ENCODE measurements at places on chromosomes 6 and 20. TPM values are rescaled to one million over a fixed set of nuclear protein-coding genes. Genes with fewer than 3 reads are reported as not detected.

Gene TCF19
- total RNA-seq: 80.7 TPM

Gene LGSN
- 0.15 TPM for total RNA-seq

GRCh38 chr6:43945768-43946080 lies 175.7 kb downstream of the VEGFA start:
- H3K36me3 ChIP-seq: no peaks in the 10 kb centered on the region
- DNase-seq: no peak
- peaks cover 4% of the 10 kb centered on the region for H3K27me3 ChIP-seq

DNA sequence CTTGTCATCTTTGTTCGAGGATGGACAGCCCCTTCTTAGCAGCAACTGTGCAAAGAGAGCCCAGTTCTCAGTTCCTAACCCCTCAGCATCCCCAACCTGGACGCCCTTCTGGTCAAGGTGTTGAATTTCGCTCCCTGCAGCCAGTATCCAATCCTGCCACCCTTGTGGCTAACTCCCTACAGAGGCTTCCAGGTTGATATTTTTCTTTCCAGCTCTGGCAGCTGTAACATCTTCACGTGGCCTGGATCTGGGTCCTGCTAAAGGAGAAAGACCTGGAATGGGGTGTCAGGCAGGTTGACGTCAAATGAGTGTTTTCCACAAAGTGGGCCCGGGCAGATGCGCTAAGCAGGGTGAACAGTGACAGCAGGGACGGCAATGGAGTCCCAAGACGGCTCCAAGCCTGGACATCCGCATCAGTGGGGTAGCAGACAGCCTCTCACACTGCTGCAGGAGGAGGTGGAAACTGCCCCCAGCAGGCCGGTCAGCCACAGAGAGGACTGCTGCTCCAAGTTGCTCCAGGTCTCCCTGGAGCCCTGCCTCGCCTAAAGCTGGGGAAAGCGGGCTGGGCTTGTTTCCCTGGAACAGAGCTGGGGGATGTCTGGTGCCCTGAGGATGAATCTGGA lies 1.0 kb upstream of the YTHDF1 start:
- peaks cover 38% of the 10 kb centered on the region for H3K4me1 ChIP-seq
- DNase-seq: no peak
- H3K27me3 ChIP-seq: peaks cover 5% of the 10 kb centered on the region
- H3K36me3 ChIP-seq: peaks cover 31% of the 10 kb centered on the region

DNA sequence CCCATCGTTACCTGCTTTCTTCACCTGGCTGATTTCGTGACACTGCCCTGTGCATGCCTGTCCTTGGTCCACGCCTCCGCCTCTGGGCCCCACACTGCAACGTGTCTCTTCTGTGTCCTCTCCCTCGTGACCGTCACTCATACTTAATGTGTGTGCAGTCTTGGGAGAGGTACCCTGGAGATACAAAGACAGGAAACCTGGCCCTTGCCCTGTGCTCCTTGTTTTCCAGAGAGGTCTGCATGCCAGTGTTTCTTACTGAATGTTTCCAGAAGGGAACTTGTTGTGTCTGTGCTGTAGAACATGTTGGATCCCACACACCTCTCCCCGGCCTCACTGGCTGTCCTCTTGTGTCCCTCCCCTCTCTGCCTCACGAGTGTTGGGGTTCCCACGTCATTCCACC lies 45.8 kb downstream of the SNX9 start:
- H3K27me3 ChIP-seq: no peaks in the 10 kb centered on the region
- no peak overlapping the region for H3K27ac ChIP-seq
- peaks cover 14% of the 10 kb centered on the region for H3K4me1 ChIP-seq
- H3K4me3 ChIP-seq: no peak overlapping the region
- H3K36me3 ChIP-seq: peaks cover 12% of the 10 kb centered on the region

DNA sequence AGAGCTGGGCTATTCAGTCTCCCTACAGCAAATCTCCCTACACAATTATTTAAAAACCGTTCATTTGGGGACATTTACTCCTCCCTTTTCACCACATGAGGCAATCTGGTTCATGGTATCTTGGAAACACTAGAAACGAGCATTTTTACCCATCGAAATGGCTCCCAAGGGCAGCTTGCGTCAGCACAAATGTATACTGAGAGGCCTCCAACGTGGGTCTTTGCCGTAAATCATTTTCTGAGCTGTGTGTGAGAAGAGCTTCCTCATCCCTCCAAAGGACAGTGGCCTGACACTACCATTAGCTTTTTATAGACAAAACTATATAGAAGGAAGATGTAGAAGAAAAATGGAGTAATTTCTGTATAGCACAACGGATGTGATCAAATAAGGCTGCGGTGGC lies 30.0 kb upstream of the PXDC1 start:
- H3K4me1 ChIP-seq: peaks cover 11% of the 10 kb centered on the region
- no peaks in the 10 kb centered on the region for H3K27me3 ChIP-seq
- no peak for DNase-seq
- H3K4me3 ChIP-seq: no peak overlapping the region
- no peaks in the 10 kb centered on the region for H3K36me3 ChIP-seq
- H3K27ac ChIP-seq: no peak overlapping the region

DNA sequence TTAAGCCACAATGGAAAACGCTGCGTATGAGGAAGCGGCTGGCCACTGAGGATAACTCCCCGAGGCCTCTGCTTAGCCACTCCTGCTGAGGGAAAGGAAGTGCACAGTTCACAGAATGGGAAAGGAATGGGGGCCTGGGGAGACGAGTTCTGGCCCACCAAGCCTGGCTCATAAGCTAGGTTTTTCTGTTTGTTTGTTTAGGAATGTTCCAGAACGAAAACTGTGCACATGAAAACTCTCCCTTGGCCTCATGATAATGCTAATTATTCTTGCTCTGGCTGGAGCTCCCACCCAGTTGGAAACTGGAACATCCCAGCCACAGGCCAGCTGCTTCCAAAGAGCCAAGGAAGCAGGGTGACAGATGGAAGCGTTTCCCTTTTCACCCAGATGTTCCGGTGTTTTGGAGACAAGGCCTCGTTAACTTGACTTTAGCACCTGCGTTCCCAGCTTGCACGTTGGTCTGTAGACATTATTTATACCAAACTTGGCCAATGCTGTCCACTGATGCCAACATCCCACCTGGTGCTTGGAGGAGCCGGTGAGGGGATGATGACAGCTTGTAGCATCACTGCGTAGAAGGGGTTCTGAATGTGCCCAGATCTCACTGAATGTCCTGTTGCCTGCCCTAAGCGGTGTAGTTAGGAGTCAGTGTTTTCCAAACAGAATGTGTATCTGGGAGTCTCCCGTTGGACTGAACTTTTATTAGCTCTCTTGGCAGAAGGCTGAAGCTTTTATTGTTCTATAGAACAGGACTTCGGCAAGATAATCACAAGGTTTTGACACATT lies 34.5 kb downstream of the APCDD1L start:
- no peak overlapping the region for H3K4me3 ChIP-seq
- H3K36me3 ChIP-seq: peaks cover under 1% of the 10 kb centered on the region
- H3K4me1 ChIP-seq: no peaks in the 10 kb centered on the region
- peaks cover 14% of the 10 kb centered on the region for H3K27me3 ChIP-seq
- no peak overlapping the region for H3K27ac ChIP-seq

GRCh38 chr6:150124235-150124634 lies 18.6 kb upstream of the PPP1R14C start:
- DNase-seq: no peak
- H3K4me1 ChIP-seq: peaks cover 2% of the 10 kb centered on the region
- no peak overlapping the region for H3K4me3 ChIP-seq
- H3K36me3 ChIP-seq: no peaks in the 10 kb centered on the region
- no peak overlapping the region for H3K27ac ChIP-seq

GRCh38 chr6:155399062-155399744 lies 56.4 kb downstream of the NOX3 start:
- no peak overlapping the region for H3K4me3 ChIP-seq
- no peak for DNase-seq
- no peak overlapping the region for H3K27ac ChIP-seq
- H3K27me3 ChIP-seq: no peaks in the 10 kb centered on the region

- H3K36me3 ChIP-seq: no peaks in the 10 kb centered on the region
- H3K4me1 ChIP-seq: no peaks in the 10 kb centered on the region
- H3K27me3 ChIP-seq: no peaks in the 10 kb centered on the region
- no peak for DNase-seq
- no peak overlapping the region for H3K4me3 ChIP-seq
Measured at GRCh38 chr20:12315652-12316051, 398.0 kb downstream of the BTBD3 start.

- no peak for DNase-seq
- no peaks in the 10 kb centered on the region for H3K4me1 ChIP-seq
- H3K27me3 ChIP-seq: peaks cover 20% of the 10 kb centered on the region
- H3K4me3 ChIP-seq: no peak overlapping the region
- H3K27ac ChIP-seq: no peak overlapping the region
Measured at GRCh38 chr20:46130534-46130933, 12.4 kb downstream of the CD40 start.

DNA sequence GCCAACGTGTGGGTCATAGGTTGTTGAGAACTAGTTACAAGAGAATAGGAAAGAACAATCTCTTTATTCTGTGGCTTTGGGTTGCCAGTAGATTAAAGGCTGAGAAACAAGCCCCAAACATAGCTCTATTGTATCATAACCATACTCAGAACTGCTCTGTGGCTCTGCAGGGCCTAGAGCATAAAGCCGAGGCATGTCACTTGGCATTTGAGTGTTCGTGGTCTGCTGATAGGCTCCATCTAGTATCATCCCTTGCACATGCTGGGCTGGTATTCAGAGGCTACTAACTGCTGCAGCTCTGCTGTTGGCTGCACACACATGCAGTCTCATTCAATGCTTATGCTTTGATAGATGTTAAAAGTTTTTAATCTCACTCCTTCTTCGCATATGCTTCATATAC lies 157.9 kb downstream of the OGFRL1 start:
- DNase-seq: no peak
- H3K36me3 ChIP-seq: no peaks in the 10 kb centered on the region
- H3K27ac ChIP-seq: no peak overlapping the region
- H3K4me1 ChIP-seq: no peaks in the 10 kb centered on the region

GRCh38 chr6:104829183-104829958 lies 30.3 kb downstream of the HACE1 start:
- no peak overlapping the region for H3K4me3 ChIP-seq
- no peaks in the 10 kb centered on the region for H3K27me3 ChIP-seq
- peaks cover 10% of the 10 kb centered on the region for H3K36me3 ChIP-seq
- peaks cover 11% of the 10 kb centered on the region for H3K4me1 ChIP-seq

All from activated CD4-positive, alpha-beta memory T cell treated with anti-CD3 and anti-CD28 coated beads, Interleukin-2, amount 10 ng/mL, durations not matched to agents 7 days and 5 days (primary cell).